Activated T-helper 1 cell treated with Interleukin-2 at 50 U/mL for 16 hours (primary cell): ENCODE measurements at places on chromosomes 1 and 21.

- no peak for DNase-seq
Observed at GRCh38 chr1:58442114-58442513, 104.4 kb downstream of the OMA1 start.

DNA sequence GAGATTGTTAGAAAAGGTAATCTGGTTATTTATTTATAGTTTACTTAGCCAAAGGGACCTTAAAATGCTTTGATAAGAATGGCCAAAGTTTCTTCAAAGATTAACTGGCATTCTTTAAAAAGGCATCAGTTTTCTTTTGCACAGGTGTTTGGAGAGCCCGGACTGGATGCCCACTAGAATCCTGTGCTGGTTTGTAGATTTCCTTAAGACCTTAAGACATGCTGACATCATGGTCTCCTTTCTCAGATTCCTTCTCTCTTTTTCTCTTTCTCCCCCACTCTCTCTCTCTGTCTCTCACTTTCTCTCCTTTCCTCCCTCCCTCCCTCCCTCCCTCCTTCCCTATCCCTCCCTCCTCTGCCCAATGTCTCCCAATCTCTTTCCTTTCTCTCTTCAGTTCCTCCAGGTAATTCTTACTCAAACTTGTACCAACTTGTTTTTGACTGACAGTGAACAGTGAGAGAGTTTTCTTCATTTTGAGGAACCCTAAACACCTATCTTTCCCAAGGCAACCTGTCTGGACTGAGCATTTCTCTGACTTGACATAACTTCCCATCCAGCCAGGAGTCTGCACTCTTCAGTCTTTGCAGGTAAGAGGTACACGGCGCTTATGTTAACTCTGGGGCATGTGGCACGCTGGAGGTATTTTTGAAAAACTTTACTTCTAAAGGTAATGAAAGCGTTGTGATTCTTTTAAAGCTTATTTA, at the start of gene KCNJ15:
TSS of gene KCNJ15 (plus strand) at position 393 of the 704 bp plus-strand sequence. CDS start 42,271 bp downstream, outside the sequence.
- no peak for DNase-seq

DNA sequence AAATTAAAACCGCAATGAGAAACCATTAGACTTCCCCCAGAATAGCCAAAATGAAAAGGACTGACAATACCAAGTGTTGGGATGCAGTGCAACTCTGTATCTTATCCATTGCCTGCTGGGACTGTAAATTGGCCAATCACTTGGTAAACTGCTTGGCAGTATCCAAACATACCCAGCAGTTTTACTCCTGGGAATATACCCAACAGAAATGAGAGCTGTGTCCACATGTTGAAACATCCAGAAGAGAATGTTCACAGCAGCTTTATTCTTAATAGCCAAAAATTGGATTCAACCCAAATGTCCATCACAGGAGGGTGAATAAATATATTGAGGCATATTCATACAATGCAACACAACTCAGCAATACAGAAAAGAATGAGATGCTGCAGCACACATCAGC, 13.7 kb upstream of the FAM20B start:
- no peak for DNase-seq

- no peak for DNase-seq
Observed at GRCh38 chr1:71167505-71167904, 86.7 kb upstream of the ZRANB2 start.

- no peak for DNase-seq
Observed at GRCh38 chr1:164693564-164694359, 134.8 kb downstream of the PBX1 start.

DNA sequence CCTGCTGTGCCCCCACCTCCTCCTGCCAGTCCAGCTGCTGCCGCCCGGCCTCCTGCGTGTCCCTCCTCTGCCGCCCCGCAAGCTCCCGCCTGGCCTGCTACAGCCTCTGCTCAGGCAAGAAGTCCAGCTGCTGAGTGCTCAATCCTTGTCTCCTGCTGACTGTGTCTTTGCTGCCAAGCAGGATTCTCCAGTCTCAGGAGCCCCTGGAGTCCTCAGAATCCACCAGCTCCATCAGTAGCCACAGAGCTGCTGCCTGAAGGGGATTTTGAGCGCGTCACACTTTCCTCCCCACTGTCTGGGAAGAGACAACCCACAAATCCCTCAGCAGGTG, 973 bp downstream of the KRTAP10-11 start:
- DNase-seq: no peak

GRCh38 chr1:10771789-10772188, 24.7 kb downstream of the CASZ1 start:
- DNase-seq: no peak
